ENCODE measurements at places on chromosomes 6 and 20. TPM values are rescaled to one million over a fixed set of nuclear protein-coding genes. Genes with fewer than 3 reads are reported as not detected.

DNA sequence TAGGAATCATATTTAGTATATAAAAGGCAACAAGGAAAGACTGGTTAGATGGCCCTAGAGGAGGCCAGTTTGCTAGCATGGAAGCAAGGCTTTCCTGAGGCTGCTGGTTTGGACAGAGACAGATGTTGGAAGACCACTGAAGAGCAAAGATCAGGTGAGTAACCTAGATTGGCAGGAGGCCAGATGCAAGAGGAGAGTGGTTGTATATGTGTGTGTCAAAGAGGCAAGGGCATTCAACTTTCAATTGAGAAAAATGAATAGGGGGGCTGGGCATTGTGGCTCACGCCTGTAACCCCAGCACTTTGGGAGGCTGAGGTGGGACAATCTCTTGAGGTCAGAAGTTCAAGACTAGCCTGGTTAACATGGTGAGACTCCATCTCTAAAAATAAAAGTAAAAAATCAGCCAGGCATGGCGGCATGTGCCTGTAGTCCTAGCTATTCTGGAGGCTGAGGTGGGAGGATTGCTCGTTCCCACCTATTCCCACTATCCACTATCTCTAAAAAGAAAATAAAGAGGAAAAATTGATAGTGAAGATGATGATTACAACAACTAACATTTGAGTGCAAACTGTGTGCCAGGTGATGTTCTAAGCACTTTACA is 79.8 kb downstream of the PRDM1 start:
- no peak for DNase-seq

DNA sequence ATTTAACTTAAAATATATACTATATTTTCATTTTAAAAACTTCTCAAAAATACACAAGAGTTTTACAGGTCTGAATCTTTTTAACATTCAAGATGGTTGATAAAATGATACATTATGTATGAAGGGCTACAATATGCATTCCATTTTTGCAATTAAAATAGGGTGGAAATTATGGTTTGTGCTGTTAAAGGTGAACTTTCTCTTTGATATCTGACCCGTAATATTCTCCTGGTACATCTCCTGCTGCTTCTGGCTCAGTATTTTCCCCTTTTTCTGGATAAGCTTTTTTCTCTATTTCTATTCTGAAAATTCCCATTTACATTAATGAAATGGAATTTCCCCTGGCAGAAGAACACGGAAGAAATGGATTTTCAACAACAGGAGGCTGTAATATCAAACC is 27.4 kb upstream of the LCA5 start:
- no peak for DNase-seq

The ACTR5 gene
- total RNA-seq: 7.8 TPM

The TAF11 gene
- 27.2 TPM for total RNA-seq

The FILIP1 gene
- total RNA-seq: 0.15 TPM
